Activated T-helper 2 cell treated with anti-CD3 and anti-CD28 coated beads, Interferon-gamma antibody, Interleukin-2, Interleukin-4, amounts not matched to agents 10 μg/mL and 5 μg/mL and 100 μg/mL, durations not matched to agents 14 hours and 24 hours and 36 hours (primary cell): ENCODE measurements at places on chromosomes 7 and 10.

DNA sequence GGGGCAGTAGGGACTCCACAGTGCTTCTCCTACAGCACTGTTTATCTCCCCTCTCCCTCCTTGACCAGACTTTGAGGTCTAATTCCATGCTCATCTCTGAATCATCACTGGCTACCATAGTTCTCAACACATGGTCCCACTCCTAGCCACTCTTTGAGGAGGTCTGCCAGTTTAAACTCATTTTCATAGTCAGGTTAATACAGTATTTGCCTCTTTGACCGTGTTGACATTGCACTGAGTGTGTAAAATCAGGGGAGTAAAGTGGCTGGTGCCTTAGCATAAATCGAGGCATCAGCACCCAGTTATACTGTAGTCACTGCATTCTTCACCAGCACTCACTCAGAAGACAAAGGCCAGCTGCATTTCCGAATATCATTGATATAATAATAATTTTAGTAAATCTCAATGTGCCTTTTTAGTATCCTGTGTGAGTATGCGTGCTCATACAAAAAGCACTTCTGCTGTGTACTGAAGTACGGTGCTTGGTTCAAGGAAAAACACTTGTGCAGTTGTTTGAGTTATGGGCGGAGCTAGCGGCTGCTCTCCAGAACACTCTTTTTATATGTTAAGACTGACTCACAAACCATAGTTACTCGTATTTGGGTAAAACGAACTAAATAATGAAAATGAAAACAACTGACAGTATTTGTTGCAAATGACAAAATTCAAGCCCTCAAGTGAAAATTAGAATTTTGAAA is 89.7 kb downstream of the GALNT11 start:
- DNase-seq: no peak

GRCh38 chr7:37068038-37068437 is 343.7 kb upstream of the AOAH start:
- no peak for DNase-seq

DNA sequence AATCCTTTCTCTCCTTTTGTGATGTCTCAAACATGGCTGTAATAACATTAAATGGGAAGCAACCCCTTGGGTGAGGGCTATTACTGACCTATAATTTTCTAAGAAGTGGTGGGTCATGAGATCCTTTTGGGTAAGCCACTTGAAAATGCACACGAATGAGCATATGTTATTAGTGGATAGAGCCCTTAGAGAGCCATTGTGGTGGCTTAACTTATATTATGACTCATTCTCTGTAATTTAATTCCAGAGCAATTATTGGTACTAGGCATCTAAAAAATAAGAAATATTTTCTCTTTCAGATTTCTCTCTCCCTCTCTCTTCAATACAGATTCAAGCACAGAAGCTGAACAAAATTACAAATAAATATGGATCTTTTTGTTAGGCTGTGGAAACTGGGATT is 1177.4 kb upstream of the PHF14 start:
- DNase-seq: no peak

DNA sequence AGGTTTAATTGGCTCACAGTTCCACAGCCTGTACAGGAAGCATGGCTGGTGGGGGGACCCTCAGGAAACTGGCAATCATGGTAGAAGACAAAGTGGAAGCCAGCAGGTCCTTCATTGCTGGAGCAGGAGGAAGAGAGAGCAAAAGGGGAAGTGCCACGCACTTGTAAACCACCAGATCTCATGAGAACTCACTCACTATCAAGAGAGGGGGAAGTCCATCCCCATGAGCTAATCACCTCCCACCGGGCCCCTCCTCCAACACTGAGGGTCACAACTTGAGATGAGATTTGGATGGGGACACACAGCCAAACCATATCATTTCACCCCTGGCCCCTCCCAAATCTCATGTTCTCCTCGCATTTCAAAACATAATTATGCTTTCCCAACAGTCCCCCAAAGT is 171.9 kb upstream of the CACNA2D1 start:
- no peak for DNase-seq

DNA sequence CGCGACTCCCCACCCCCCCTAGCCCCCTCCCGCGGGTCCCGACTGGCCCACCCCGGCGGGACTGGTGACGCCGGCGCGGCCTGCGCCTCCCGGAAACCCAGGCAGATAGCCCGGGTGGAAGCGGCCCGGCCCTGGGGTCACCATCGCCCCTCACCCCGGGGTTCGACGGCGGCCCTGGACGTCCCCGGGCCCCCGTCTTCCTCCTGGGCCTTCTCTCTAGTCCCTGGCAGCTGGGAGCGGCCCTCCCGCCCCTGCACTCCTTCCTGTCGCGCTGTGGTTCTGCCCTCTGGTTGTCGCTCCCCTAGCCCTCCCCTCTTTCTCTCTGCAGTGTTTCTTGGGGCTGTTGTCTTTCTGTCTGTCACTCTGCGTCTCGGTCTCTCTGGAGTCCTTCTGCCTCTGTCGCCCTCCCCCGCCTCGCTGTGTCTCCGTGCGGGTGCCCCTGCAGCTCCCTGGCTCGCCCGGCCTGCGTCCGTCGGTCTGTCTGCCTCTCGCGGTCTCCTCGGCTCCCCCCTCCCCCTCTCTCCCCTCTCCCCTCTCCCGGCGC is 90.5 kb upstream of the PAX2 start:
- no peak for DNase-seq

GRCh38 chr7:112157072-112157471 is 49.1 kb downstream of the DOCK4 start:
- DNase-seq: no peak

- no peak for DNase-seq
Observed at GRCh38 chr7:41378156-41378555, 324.7 kb downstream of the INHBA start.

DNA sequence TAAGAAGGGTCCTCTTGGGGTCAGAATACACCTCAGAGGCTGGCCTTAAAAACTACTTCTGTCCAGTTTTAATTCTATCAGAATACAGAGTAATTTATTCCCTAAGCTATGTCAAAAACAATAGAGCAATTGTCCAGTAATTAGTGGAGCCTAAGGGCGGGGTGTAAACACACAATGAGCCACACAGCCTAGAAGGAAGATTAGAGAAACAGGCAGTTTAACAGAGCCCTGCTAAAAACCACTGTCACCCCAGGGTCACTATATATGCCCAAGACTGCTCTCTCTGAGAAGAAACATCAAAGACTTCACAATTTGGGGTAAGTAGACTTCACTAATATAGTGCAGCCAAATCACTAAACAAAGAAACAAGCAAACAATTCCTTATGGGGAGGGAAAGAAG is 27.2 kb upstream of the WNT2 start:
- DNase-seq: no peak

- no peak for DNase-seq
Observed at GRCh38 chr7:1121886-1122831, 34.2 kb downstream of the GPER1 start.

GRCh38 chr7:98163269-98163668 is 48.0 kb upstream of the BHLHA15 start:
- DNase-seq: no peak

DNA sequence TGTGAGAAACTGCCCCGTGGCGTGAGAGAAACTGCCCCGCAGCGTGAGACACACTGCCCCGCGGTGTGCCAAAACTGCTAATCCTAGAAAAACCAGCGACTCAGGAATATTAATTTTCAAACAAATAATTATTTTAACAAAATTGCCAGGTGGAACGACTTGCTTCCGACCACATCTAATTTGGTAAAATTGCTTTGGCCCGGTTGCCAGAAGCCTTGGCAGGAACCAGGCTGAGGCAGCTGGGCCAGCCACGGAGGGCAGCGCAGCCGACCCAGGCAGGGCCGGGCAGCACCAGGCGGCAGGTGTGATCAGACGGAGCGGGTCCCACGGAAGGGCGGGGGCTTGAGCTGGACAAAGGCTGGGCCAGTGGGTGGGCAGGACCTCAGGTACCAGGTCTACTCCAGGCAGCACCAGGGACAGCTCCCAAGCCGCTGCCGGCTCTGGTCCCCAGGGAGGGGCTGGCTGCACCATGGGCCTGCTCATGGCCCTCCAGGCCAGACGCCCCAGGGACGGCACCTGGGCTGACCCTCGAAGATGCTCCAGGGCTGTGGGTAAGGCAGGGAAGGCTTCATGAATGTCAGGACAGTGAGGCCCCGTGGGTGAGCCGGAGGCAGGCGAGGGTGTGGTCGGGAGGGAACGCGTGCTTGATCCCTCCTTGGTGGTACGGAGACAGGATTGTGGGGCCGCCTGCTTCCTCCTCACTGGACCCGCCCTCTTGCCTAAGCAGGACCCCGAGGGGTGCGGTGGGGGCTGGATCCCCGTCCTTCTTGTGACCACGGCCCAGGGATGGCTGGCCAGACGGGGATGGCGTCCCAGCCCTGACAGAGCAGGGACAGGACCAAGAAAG is 7.7 kb upstream of the ADGRA1 start:
- DNase-seq: no peak

- DNase-seq: peak; percentile 48
Observed at GRCh38 chr10:70558871-70559810, 43.4 kb downstream of the PRF1 start.

DNA sequence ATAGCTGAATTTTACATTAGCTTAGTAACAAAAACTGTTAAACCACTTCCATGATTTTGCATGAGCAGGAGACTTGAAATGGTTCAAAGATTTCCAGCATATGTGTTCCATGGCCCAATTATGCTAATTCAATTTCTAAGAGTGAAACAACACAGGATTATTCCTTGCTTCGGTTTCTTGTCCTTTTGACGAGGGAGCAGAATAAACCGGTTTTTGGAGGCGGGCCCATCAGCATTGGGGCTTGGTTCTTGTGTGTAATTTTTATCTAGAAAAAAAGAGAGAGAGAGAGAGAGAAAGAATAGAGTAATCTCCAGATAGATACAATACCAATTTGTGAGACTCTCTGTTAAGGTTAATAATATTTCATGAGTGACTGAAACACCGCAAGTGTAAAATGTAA is 159.5 kb upstream of the ETV1 start:
- DNase-seq: no peak

DNA sequence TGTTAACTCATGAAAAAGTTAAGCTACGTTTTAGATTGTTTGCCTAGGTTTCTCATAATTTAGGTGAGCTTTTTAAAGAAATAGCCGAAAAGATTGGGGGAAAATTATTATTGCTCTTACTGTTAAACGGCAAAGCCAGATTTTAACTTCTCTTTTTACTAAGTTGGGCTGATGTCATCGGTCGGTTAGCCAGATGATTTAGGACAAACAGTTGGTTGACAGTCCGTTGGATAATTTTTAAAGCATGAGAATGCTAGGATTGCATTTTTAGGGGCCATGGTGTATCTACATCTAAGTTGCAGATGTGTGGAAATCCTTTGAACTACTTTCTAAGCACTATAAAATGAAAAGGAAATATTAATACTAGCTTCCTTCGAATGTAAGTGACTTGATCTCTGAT is 280.9 kb upstream of the AKR1E2 start:
- DNase-seq: no peak

- DNase-seq: no peak
Observed at GRCh38 chr7:25853314-25853713, 298.7 kb upstream of the NFE2L3 start.

- no peak for DNase-seq
Observed at GRCh38 chr7:155269766-155270585, 27.7 kb upstream of the INSIG1 start.

DNA sequence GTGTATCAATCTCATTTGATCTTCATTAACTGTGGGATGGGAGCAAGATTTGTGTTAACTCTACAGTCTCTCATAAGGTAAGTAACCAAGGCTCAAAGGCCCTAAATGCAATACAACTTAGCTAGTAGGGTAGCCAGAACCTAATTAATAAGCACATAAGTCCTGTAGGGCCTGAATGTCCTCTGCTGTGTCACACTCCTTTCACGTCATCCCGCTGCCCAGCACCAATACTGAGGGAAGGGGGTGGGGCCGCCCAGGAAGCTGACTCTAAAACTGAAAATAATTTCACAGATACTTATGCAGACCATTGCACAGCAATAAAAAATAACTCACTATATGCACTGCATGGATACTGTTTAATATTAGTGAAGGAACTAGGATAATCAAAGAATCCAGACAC is 13.7 kb downstream of the CCDC6 start:
- DNase-seq: no peak

DNA sequence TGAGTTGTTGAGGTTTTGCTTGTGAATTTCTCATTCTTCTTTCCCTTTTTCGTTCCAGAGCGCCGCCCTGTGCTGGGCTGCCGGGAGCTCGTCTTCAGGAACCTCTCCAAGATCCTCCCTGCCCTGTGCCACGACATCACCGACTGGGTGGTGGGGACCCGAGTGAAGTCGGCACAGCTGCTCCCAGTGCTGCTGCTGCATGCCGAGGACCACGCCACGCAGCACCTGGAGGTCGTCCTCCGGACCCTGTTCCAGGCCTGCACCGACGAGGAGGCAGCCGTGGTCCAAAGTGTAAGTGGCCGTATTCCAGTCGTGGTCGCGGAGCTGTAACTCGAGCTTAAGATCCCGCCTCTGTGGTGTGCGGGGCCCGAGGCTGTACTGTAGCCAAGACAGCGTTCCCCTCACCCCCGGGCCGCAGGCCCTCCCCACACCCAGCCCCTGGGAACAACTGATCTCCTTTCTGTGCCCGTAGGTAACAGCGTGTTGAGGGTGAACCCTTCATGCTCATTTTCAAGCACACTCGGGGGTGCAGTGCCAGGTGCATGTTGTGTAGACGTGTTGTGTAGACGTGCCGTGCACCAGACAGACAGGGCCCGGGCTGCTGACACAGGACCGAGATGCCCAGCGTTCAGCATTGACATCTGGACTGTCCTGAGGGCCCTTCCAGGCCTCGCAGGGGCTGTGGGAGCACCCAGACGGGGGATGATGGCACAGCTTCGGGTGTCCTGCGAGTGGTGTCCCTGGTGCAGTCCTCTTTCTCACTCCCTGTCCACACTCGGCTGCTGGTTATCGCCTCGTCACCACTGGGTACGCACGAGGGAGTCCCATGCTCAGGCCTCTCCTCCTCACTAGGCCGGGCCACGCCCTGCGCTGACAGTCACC is 27.7 kb upstream of the PRKAR1B start:
- DNase-seq: no peak

- DNase-seq: no peak
Observed at GRCh38 chr10:3813267-3813666, 28.3 kb upstream of the KLF6 start.

DNA sequence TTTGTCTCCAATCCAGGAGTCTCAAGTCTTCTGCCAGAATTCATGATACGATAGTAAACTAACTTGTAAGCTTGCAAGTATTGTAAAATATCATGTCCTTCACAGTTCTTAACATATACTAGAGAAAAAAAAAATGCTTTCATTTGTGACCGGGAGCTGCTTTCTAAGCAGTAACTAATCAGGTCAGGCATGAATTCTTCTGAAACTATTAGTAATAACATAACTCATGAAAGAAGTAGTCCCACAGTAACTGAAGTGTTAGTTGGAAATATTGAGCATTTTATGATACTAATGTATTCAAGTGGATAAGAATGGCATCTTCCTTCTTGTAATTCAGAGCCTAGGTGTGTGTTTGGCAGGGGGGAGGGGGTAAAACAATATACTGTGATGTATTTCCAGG is 665.6 kb downstream of the DNAJB9 start:
- no peak for DNase-seq
